Stimulated activated CD8-positive, alpha-beta memory T cell treated with anti-CD3 and anti-CD28 coated beads, Interleukin-7, amount 100 ng/mL, for 1 hour (primary cell): ENCODE measurements at places on chromosomes 3 and 15.

GRCh38 chr3:161781381-161781780 is 284.8 kb downstream of the OTOL1 start:
- DNase-seq = no peak

GRCh38 chr3:52005571-52005986 is 9.9 kb upstream of the RPL29 start:
- DNase-seq = no peak

- no peak for DNase-seq
Observed at GRCh38 chr15:48176112-48176511, 2.0 kb downstream of the MYEF2 start.

GRCh38 chr3:139234491-139234890 is 109.3 kb upstream of the MRPS22 start:
- no peak for DNase-seq

- no peak for DNase-seq
Observed at GRCh38 chr15:97085731-97086130, 755.2 kb downstream of the NR2F2 start.

DNA sequence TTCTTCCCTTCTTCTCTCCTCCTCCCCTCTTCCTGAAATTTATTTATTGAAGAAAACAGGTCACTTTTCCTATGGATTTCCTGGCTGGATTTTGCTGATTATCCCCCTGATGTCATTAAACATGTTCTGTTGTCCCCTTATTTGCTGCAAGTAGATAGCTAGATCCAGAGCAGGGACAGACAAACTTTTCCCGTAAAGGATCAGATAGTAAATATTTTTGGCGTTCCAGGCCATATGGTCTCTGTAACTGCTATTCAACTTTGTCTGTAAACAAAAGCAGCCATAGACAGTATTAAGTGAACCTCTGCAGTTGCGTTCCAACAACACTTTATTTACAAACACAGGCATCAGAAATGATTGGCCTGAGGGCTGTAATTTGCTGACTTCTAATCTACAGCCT is 241.3 kb downstream of the NEK10 start:
- DNase-seq = no peak

GRCh38 chr3:114428044-114428595 is 134.3 kb downstream of the TIGIT start:
- DNase-seq = no peak

DNA sequence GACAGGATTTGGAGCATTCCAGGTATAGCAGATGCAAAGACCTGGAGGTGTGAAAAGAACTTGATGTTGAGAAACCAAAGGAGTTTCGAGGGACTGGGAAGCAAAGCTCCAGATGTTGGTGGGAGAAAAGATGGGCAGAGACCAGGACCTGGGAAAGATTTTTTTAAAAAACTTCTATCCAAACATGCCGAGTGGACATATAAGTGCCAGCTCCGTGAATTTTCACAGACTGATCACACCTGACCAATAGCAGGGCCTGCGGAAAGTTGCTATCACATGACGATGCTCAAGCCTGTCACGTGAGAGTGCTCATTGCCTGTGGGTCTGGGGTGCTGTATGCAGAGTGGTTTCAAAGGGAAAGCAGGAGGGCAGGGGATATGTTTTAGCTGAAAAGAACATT is 19.9 kb downstream of the SMAD6 start:
- DNase-seq = no peak

DNA sequence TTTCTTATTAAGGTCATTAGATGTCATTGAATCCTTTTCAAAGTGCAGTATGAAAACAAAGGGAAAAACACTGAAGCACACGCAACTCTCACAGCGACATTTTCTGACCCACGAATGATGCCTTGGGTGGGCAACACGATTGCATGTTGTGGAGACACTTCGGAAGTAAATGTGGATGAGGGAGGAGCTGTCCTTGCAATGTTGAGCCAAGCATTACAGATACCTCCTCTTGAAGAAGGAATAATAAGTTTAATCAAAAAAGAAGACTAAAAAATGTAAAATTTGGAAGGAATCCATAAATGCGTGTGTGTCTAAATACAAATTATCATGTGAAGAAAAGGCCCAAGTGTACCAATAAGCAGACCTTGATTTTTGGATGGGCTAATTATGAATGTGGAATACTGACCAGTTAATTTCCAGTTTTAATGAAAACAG is 16.9 kb downstream of the THBS1 start:
- DNase-seq = no peak

DNA sequence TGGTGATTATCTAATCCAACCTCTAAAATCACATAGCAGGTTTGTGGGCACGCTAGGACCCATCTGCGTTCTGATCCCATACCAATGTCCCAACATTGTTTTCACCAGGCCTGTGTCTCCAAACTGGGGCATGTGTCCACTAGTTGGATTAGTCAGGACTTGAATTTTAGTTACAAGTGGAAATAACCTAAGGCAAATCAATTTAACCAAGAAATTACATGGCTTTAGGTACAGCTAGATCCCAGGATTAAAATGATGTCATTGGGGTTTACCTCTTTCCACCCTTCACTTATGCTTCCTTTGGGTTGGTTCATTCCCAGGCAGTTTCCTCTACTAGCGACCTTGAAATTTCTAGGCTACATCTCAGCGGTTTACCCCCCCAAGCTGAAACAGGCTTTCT is 47.2 kb upstream of the PXYLP1 start:
- no peak for DNase-seq

DNA sequence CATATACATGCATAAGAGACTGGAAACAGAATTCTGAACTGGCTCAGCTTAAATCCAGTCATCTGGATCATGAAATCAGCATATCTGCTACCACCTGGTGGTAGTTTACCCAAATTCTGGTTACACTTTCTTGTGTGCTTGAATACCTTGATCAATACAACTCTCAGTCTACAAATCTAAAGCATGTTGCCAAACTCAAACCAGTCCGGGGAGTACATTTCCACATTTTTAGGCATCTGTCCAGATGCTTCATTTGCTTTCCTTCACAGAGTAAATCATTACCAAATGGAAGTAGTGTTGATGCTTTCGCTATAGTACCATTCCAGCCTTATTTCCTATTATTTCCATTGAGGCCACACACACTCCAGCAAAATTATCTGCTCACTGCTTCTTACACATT is 126.4 kb downstream of the P2RY1 start:
- DNase-seq = no peak

DNA sequence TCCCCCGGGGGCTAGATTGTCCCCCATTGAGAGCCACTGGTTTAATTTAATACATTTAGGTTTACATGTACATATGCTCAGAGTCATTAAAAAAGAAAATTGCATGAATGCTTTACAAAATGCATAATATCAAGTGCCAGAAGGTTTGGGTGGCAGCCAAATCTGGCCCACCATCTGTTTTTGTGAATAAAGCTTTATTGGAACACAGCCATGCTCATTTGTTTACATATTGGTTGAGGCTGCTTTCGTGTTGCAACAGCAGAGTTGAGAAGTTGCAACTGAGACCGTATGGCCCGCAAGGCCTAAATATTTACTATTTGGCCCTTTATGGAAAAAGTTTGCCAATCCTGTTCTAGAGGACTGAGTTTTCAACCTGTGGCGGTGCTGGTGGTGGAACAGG is 32.1 kb upstream of the RGMA start:
- DNase-seq = no peak

DNA sequence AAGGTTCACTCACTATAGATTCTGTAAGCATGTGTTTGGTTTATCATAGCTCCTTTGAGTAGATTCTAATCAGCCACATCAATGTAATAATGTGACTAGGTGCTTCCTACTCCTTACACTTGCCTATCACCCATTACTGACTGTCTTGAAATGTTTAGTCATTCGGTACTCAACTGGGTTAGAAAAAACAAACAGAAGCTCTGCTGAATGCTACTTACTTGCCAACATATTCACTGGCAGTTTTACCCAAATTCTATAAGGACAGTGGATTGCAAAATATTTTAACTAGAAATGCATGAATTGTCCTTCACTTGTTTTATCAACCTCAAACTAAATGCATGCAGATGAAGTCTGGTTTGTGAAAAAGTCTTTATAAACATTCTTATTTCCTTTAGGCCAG is 352.1 kb upstream of the ALCAM start:
- DNase-seq = no peak

GRCh38 chr3:128760042-128760441 is 34.1 kb downstream of the RAB7A start:
- DNase-seq = no peak

- DNase-seq = no peak
Observed at GRCh38 chr15:95470997-95471689, 859.4 kb upstream of the NR2F2 start.

DNA sequence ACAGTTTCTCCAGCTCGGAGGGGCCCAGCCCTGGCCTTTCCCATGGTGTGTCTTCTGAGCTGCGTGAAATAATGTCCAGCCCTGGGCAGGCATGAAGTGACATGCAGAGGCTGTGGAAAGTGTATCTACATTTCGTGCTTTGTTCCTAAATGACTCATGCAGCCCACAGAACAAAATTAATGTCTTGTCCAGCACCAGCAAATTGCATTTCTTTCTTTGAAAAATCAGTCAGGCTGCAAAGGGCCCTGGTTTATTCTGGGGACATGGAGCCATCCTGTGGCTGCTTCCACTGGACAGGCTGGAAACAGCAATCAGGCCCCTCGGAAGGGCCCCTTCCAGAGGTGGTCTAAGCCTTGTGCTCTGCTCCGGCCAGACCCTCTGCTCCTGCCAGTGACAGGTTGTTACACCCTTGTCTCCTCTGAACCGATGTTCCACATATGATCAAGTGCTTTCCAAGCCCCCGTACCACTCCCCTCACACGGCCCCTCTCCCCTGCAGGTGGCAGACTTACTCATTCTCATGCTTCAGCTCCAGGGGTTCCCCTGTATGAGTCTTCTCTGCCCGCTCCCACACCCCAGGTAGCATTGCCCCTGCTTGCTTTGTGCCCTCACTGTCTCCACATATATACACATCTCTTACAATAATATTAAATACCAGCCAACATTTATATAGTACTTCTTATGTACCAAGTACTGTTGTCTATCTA is 33.7 kb downstream of the CRYGS start:
- no peak for DNase-seq

DNA sequence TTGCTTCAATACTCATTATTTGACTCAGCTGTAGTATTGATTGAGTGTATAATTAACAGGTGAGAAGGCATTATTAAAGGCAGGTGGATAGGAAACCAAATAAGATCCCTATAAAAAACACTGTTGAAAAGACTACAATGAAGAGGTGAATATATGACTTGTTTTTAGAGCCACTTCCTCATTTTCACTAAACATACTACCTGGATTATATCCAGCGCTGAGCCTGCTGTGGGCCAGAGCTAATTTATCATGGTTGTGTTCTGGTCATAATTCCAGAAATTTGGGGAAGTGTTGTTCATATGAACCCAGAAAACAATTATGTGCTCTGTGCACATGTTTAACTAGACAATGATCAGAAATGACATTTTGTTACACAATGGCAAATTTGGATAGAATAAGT is 235.3 kb upstream of the MME start:
- no peak for DNase-seq

- DNase-seq = no peak
Observed at GRCh38 chr3:18428991-18429745, 4.0 kb upstream of the SATB1 start.

GRCh38 chr3:20751296-20751695 is 565.3 kb upstream of the SGO1 start:
- DNase-seq = no peak

GRCh38 chr3:132509096-132509495 is 88.0 kb upstream of the ACKR4 start:
- no peak for DNase-seq

- DNase-seq = no peak
Observed at GRCh38 chr3:48416091-48416505, 13.8 kb downstream of the PLXNB1 start.

DNA sequence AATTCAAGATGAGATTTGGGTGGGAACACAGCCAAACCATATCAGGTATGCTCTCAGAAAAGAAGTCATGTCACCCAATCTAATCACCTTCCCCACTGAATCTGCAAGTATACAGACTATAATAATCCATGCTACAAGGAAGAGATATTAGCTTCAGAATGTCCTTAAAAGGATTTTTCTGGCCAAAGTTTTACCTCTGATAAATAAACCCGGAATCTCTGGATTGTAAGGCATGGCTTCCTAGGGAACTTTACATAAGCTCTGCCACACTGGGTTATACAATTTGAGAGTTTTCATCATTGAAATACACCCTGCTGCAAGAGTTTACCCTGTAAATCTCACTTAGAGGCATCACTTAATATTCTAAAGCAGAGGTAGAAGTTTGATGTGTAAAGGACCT is 330.5 kb upstream of the KCNMB2 start:
- no peak for DNase-seq

GRCh38 chr15:45114751-45115085 is 592 bp downstream of the DUOXA2 start:
- no peak for DNase-seq

DNA sequence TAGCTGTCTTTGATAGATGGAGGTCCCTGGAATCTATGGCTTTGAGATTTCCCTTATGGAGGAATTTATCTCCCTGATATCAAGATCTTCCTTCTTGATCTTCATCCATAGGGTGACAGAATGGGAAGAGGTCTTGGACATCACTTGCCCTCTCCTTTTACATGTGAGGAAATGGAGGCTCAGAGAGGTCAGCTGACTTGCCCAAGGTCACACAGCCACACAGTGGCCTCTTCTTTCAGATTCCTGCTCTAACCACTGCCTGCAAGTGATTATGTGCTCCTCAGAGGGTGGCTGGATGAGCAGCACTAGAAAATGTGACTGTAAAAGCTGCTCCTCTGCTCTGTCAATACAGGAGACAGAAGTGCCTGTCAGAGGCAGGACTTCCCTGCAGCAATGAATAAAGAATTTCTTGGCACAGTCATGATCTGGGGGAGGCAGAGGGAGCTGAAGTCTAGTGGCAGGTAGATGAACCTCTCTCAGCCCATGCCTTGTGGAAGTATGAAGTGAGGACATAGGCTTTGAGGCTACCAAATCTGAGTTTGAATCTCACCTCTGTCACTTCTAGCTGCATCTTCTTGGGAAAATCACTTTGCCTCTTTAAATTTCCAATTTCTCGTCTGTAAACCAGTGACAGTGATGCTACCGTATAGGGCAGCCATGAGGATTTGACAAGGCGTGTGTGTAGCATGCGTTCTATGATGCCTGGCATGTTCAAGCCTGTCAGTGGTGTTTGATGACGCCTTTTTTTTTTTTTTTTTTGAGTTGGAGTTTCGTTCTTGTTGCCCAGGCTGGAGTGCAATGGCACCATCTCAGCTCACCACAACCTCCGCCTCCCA is 12.0 kb downstream of the SSUH2 start:
- DNase-seq = no peak
